DMS53 (cell line): ENCODE measurements at places on chromosomes 5 and 9.

DNA sequence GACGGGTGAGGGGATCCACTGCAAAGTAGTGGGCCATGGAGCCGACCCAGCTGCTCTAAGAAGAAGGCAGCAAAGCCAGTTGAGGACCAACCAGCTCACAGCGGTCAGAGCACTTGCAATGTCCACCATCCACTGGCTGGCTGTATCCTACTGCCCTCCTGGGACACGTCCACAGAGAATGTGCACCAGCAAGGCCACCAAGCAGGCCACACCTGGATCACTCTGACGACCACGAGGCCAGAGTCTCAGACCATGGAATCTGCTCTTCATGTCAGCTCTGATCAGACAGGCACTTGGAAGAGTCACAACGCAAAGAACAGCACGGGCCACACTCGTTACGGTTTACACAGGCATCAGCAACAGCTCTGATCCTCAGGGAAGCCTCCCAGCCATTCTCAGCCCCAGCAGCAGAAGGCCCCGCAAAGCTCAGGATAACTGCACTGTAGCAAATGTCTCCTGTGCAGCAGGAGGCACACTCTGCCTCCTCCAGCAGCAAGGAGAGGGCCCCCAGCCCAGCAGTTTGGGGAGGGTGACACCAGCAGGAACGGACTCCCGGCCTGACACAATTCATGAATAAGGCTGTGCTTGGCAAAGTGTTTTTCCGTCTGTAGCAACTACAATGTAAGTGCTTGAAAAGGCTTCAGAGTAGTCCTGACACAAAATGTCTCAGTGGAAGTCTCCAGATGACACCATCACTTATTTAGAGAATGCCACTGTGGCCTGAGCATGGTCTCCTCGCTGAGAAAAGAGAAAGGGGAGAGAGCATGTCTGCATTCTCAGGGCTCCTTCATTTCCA lies 15.7 kb downstream of the SEMA4D start:
- DNase-seq: no peak

- DNase-seq: no peak
Observed at GRCh38 chr9:13436591-13436990, 157.1 kb upstream of the MPDZ start.

DNA sequence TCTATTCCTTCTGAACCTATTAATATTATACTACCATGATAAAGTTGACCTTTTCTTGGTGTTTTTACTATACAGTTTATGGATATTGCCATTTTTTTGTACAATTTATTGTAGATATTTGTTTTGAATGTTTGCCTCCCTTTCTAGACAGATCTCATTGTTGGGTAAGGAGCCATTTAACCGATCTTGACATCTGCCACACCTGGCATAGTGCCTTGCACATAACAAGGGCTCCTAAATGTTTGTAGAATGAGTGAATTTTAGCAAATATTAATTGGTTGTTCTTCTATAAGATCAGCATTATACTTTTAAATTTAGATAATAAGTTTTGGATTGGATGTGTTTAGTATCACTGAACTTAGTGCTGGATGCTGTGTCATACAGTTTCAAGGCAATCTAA lies 175.3 kb downstream of the GDNF start:
- peak; percentile 9 for DNase-seq

GRCh38 chr5:10681731-10682679 lies 79.0 kb downstream of the DAP start:
- no peak for DNase-seq

GRCh38 chr5:6190838-6191237 lies 187.5 kb downstream of the MED10 start:
- DNase-seq: no peak

- DNase-seq: no peak
Observed at GRCh38 chr9:88060746-88061145, 77.5 kb downstream of the SPATA31C2 start.

DNA sequence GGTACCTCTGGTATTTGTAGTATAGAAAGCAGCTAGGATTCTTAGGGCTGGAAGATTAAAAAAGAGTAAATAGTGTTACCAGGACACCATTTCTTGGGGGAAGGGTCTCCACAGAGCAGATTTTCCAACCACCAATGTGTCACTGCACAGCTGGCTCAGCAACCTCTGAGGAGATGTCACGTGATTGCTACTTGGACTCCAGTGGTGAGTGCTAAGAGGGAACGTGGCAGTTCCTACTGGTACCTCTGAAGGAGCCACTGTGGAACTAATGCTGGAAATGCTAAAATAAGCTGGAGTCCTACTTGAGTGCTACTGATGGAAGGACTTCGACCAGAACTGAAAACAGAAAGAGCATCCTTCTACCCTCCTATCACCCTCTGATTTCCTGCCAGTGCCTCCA lies 36.1 kb upstream of the SPDL1 start:
- DNase-seq: no peak

- DNase-seq: peak; percentile 53
Observed at GRCh38 chr9:21831841-21832509, 29.5 kb downstream of the MTAP start.

DNA sequence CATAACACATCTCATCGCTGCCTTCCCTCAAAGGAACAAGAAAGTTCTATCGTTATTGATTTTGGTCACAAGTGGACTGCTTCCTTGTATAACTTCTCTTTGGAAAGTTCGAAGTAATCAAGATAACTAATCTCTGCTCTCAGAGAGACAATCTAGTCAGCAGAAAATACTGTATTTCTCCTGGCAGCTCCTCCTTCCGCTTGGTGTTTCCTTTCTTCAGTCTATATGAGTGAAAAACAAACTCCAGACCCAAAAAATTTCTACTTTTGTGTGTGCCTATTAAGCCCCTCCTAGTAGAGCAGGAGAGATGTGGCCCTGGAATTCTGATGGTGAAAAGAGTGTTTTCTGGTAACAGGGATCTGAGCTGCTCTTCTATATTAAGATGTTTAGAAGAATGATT lies 24.5 kb downstream of the OSTF1 start:
- DNase-seq: no peak

GRCh38 chr5:173882632-173883031 lies 5.5 kb upstream of the CPEB4 start:
- DNase-seq: no peak

DNA sequence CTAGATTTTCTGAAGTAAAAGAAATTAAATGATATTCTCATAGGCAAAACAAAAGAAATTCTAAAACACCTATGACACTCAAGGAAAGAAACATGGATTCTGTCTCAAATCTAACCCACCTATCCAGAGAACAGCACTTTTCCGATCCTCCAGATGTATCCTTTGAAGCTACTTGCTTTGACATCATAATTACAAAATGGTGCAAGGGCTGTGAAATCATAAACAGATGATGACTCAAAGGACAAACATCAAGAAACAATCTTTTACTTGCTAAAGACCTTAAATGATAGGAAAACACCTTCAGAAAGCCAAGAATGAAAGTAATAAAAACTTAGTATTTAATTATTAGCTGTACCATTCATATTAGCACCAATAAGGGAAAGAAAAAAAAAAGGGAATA lies 202.6 kb downstream of the DENND1A start:
- DNase-seq: no peak

DNA sequence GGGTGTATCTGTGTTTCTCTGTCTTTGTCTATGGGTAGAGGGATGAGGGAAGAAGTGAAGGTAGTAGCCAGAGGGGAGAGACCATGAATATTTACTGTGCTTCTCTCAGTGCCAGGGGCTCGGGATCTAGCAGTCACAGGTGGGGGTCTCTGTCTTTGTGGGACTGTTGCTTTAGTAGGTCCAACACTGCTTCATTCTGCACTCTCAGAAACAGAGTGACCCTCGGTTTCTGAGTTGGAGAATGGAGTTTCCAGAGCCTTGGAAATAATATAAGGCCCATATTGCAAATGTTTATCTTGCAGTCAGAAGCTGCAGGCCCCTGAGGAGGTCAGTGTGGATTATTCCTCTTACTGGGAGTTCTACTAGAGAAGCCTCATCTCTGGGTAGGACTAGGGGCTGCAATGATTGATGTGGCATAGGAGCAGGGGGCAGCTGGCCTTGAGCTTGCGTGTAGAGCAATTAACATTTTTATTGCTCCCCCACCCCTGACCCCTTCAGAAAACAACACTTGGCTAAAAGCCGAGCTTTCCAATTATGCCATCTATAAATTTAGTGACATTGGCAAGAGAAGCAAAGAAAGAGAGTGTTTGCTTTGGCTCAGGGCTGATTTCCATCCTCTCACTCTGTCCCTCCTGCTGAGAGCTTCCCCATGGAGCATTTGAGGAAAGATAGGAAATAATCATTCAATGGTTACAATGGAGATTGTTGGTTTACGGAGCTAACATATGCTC lies 55.0 kb upstream of the TRPC7 start:
- DNase-seq: no peak

DNA sequence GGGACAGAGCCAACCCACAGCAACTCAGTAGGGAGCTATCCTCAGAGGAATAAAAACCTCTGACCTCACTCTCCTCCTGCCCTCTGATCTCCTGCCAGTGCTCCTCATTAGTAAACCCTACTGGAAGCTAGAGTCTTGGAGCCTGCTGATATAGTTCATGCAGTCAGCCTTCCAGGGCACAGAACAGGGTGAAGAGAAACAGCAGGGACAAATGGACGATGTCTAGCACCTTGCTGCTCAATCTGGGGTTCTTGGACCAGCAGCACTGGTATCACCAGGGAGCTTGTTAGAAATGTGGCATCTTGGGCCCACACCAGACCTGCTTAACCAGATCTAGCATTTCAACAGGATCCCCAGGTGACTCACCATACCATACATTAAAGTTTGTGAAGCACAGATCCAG lies 5.5 kb upstream of the GALNT12 start:
- DNase-seq: peak; percentile 41

GRCh38 chr9:125805586-125805985 lies 58.4 kb downstream of the PBX3 start:
- DNase-seq: no peak

DNA sequence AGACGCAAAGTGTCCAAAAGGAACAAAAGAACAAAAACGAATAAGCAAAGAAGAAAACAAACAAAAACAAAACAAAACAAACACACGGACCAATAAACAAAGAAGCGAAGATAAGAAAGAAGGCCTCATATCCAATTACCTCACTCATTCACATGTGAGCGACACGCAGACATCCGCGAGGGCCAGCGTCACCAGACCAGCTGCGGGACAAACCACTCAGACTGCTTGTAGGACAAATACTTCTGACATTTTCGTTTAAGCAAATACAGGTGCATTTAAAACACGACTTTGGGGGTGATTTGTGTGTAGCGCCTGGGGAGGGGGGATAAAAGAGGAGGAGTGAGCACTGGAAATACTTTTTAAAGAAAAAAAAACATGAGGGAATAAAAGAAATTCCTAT lies 28.3 kb upstream of the WWC1 start:
- peak; percentile 94 for DNase-seq

DNA sequence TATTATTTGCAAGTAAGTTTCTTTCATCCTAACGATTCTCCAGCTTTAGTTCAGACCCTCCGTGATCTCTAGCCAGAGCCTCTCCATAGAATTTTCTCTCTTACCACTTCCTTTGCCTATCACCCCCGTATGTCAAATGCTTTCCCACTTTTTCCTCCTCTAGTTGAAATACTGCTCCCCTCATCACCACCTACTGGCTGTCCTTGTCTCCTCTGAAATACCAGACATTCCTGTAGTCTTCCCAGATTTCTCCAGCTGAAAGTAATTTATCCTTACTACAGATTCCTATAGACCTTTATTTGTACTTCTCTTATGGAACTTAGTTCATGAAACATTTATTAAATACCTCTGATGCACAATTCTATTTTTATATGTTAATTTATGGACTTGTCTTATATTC lies 36.0 kb upstream of the GLIPR2 start:
- no peak for DNase-seq

- no peak for DNase-seq
Observed at GRCh38 chr9:91682806-91683205, 259.2 kb upstream of the NFIL3 start.

DNA sequence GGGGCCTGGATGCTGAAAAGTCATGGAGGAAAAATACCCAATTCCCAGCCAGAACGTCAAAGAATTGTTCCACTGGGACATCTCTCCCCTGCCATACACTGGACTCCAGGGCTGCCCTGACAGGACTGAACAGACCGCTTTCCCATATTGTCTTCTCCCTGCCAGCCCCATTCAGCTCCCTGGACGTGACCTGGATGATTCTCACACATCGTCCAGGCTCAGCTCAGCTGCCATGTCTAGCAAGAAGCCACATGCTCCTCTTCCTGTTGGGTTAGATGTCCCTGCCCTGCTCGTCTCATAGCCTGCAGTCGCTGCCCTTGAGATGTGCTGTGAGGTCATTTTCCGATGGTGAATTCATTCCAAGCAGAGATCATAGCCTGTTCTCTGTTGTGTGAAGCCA lies 37.4 kb downstream of the FOXI1 start:
- no peak for DNase-seq

DNA sequence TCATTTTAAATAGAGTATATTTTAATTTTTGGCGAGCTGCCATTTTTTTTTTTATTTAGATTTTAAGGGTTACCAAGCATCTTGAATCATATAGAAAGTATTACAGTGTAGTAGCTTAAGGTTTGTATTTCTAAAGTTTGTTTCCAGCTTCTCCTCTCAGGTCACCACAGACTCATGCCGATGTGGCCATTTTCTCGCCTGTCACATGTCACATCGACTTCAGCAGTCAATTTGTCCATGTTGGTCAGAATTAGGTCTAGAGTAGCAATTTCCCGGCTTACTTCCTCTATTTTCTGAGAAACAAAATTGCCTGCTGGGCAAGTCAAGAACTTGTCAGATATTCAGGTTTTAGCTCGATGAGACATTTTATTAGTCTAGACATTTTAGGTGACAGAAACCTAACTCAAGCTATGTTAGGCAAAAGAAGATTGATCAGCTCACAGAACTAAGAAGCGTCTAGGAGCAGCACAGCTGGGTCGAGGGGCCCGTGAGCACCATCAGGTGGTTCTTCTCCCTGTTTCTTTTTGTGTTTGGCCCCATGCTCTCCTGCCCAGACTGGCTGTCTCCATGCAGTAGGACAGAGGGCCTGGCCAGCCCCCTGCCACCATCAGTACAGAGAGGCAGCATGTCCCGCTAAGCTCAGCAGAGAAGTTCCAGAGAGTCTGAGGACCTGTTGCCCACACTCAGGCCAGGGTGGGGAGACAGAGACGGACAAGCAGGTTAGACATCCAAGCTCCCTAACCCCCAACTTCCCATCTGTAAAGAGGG lies 48.4 kb upstream of the AFAP1L1 start:
- no peak for DNase-seq

DNA sequence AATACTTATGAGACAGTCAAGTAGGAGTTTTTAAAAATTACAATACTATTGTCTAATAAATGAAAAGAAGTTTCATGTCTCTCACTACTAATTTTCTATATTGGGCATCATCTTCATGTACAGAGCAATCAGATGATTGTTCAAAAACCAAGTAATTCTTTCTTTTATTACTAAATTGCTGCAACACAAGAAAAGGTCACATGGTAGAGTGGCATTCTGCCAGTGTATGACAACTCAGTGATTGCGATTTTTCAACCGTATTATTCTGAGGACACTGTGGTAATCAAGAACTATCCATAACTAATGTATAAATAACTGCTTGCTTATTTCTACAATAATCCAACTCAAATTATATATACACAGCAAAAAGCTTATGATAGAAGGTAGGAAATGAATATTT lies 96.7 kb upstream of the GRHPR start:
- peak; percentile 3 for DNase-seq

DNA sequence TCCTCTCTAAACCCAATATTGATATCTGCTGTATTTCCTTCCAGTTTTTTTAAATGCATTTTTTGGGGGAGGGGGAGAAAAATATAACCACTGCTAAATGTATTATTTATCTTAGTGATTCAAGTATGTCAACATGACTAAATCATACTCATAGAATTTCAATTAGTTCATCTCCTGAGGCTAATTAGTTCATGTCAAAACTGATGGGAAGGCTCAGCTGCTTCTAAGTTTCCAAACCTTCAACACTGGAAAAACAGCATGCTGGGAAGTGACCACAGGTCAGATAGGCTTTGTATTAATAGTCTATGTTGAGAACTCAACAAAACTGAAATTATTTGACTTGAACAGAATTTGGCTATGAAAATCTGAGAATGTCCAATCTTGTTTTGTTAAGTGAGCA lies 118.7 kb downstream of the TTLL11 start:
- DNase-seq: no peak
